ENCODE measurements at places on chromosomes 3 and 15.

GRCh38 chr3:40913641-40914040 is 285.7 kb upstream of the CTNNB1 start:
- no peak for DNase-seq

GRCh38 chr3:138717348-138717747 is 108.8 kb downstream of the FAIM start:
- no peak for DNase-seq

GRCh38 chr15:63176302-63176701 is 13.1 kb upstream of the RAB8B start:
- no peak for DNase-seq

DNA sequence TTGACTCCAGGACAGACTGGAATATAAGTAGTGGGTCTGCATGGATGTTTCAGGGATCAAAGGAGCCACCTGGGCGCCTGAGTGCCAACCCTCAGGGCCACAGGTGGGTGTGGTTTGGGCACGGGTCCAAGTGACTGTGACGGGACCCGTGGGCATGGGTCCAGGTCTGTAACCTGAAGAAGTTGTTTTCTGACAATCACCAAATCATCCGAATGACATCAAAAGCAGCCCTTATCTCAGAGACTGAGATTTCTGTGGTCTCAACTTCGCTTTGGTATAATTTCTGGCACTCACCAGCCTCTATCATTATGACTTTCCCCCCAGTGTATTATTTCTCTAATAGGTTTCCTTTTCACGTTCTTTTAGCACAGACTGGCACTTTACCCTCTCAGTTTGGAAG is 24.4 kb downstream of the RLBP1 start:
- DNase-seq, result no peak

DNA sequence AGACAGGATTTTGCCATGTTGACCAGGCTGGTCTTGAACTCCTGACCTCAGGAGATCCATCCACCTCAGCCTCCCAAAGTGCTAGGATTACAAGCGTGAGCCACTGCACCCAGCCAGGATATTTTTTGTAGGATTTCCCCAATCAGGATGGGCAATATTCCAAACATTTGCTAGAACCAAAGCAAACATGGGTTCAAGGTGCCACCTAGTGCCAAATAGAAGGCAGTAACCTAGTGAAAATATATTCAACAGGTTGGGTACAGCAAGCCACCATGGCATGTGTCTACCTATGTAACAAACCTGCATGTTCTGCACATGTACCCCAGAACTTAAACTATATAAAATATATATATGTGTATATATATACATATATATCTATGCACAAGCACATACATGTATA is 185.9 kb upstream of the CADM2 start:
- DNase-seq, result no peak

GRCh38 chr3:179651687-179652446 is 973 bp upstream of the USP13 start:
- DNase-seq, result no peak

DNA sequence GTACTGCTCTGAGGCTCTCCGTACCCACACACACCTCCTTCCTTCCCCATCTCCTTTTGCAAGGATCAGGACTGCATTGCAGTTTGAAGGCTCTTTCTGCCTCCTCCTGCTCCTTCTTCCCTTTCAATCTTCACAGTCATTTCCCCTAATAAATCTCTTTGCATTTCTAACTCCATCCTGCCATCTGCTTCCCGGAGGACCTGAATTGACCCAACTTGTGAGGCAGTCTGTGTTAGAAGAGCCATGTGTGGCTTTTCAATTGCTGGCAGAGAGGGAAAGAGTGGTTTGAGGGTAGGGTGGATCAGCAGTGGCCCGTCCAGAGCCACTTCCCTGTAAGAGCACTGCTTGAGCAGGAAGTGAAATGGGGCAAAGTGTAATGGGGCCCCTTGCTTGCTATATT is 35.8 kb downstream of the ANAPC13 start:
- no peak for DNase-seq

DNA sequence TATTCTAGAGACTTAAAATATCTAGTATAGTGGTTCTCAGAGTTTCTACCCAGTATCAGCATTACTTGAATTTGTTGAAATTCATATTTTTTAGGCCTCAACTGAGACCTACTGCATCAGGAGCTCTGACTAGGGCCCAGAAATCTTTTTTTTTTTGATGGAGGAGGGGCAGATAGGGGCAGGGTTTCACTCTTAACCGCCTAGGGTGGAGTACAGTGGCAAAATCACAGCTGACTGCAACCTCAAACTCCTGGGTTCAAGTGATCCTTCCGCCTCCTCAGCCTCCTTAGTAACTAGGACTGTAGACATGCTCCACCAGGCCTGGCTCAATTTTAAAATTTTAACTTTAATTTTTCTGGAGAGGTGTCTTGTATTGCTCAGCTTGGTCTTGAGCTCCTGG is 36.6 kb downstream of the CHD2 start:
- DNase-seq, result no peak

DNA sequence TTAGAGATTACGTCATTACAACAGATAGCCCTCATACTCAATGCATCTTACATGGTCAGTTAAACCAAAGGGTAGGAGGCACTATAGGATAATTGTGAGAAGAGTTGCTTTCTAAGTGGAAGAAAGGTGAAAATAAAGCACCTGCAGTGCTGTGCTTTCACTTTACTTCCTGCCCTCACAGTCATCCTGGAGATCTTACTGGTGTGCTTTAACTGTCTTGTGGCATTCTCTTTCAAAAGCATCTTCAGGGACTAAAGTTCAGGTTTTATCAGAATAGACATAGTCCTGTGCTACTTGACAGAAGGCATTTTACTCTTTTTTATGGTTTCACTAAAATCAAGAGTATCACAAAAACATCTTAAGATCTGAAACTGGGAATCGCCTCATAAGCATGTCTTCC is 286.6 kb downstream of the ZBTB20 start:
- DNase-seq, result no peak

GRCh38 chr15:88580532-88580931 is 34.1 kb upstream of the DET1 start:
- no peak for DNase-seq

DNA sequence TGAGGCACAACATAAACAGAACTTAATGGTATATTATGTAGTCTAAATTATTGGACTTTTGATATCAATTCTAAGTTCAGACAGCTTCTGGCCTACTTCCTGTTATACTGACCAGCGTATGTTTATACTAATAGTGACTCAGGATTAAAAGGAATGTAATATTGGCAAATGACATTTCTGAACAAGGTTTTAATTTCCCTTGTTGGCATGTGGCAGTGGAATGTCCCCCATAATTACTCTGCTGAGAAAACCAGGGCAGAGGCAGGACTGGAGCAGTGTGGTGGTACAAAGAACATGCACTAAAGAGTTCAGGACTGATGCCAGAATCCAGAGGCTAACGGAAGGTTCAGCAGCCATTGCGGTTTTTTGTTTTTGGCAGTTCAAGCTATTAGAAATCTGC is 184.0 kb downstream of the KCNAB1 start:
- no peak for DNase-seq

GRCh38 chr15:85618956-85619491 is 175.7 kb downstream of the KLHL25 start:
- DNase-seq, result no peak

DNA sequence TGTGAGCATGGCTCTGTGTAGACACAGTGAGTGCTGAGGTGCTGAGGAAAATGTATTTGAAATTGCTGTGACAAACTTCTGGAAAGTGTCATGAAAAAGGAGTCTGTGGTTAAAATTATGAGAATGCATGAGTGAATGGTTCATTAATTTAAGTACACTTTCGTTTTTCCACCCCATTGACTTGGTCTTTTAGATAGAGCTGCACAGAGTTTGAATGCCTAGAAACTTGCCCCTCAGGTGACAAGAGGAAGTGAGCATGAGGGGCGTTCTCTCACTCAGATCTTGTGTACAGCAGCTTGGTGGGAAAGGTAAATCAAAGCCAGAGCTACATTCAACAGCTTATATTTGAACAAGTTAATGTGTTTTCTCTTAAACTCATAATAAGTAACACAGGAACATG is 296.8 kb downstream of the WDR72 start:
- DNase-seq, result no peak

DNA sequence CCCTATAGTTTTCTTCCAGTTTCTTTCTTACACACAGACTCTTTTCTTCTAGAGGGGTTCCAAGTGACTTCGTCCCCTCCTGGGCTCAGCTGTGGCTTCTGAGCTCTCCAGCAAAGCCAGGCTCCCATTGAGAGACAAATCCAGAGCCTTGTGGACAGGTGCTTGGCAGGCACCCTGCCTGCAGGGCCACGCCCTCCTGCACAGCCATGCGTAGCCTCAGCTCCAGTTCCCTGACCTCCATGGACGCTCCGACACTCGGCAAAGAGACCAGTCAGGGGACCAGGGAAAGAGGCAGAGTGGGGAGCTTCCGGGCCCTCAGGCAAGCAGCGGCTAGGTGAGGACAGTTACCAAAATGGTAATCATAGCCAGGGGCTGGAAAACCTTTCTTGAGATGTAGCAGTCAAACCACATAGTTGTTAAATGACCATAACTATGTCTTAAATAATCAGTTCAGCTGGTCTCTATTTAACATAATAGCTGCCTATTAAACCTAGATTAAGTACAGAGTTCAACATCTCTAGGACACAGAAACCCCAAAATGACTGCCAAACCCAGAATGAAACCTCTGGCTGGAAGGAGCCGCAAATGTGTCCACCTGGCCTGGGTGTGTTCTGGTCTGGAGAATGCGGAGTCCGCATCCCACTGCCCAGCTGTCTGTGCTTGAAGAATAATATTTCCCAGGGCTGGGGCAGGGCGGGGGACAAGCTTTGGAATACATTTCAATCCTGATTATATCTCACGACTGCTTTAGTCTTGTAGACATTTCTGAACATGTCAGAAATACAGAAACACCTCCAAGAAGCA is 69.3 kb upstream of the RGMA start:
- DNase-seq, result no peak

DNA sequence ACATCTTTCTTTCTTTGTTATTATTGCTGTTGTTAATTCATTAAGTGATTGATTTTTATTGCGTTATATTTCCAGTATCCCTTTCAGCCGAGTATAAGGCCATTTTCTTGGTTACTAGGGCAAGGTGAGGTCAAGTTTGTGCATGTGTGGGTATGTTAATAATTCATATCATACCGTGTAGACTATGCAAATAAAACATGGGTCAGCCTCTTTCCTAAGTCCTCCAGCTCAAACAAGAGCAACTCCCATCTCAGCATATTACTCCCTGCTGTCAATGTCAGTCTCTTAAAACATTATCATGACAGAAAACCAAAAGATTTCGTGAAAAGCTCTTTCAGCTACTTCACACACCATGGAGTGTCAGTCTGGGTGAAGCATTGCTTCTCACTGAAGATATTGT is 103.9 kb upstream of the ST8SIA2 start:
- DNase-seq, result no peak

GRCh38 chr3:149374391-149374790 is 3.1 kb downstream of the TM4SF1 start:
- no peak for DNase-seq

GRCh38 chr15:95995375-95996168 is 334.9 kb upstream of the NR2F2 start:
- DNase-seq, result no peak

DNA sequence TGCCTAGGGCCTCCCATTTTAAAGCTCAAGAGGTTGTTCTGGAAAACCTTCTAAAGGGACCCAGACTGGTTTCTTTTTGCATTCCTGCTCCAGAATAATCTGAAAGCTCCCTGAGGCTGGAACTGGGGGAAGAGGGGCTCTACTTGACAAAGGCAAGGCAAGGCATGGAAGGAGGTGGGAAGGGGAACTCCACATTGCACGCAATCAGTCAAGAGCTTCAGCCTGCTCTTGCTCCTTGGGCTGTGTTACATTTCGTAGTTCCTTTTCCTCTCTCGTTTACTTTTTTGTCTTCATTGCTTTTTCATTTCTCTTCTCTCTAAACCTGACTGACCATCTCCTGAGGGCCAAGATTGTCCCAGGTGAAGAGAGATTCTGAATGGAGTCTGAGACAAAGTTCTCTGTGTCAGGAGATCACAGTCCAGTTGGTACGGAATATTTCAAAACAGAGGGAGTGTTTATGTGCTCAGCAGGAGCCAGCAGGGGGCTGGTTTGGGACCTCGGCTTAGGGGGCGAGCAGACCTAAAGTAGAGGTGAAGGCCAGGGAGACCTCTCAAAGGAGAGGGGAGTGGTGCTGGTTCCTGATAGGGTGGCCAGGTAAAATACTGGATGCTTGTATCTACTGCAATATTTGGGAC is 6.0 kb upstream of the KCTD6 start:
- DNase-seq, result no peak

GRCh38 chr3:112027826-112028225 is 6.7 kb upstream of the TMPRSS7 start:
- no peak for DNase-seq

GRCh38 chr3:181952221-181952620 is 240.5 kb downstream of the SOX2 start:
- no peak for DNase-seq

DNA sequence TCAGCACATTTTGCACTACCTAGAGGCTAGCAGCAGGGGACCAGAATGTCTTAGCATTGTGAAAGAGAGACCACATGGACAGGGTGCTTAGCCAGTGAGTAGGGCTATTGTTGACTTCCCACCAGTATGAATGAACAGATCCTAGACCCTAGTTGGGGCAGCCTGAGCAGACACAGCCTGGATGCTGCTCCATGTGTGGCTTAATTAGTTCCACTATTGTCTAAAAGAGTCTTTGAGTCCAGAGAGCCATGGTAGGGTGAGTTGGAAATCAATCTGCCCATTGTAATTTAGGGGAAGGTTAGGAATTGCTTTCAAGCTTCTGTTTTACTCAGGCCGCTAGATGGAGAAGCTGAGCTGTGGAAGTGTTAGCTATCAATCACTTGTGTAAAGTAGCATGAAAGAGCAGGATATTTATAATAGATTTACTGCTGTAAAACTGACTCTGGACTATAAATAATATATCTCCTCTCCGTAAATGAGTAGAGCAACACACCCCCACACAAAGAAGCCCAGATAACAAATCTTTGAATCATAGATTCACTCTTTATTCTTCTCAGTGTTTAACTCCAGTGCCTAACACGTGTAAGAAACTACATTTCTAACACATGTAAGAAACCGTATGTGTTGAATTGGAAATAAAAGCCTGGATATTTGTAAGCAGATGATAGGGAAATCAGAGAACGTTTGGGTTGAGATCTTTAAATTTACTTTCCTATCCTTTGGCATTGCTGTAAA is 4.1 kb upstream of the GCSAM start:
- no peak for DNase-seq

DNA sequence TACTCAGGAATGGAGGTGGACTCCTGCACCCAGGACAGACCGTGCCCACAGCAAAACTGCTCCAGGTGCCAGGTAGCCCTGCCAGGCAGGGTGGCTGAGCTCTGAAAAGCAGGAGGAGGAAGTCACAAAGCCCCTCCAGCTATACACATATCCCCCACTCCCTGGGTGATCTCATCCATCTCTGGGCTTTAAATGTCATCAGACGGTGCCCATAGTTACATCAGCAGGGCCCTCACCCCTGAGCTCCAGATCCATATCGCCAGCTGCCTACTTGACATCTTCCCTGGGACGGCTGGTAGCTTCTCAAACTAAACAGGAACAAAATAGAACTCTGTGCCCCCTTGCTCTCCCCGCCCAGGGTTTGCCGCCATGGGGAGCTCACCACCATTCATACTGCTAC is 87.7 kb downstream of the MEGF11 start:
- DNase-seq, result no peak

GRCh38 chr3:37812499-37812896 is 49.2 kb upstream of the CTDSPL start:
- no peak for DNase-seq
